Activated CD8-positive, alpha-beta memory T cell treated with anti-CD3 and anti-CD28 coated beads for 1 hour (primary cell): ENCODE measurements at places on chromosomes 4 and X.

DNA sequence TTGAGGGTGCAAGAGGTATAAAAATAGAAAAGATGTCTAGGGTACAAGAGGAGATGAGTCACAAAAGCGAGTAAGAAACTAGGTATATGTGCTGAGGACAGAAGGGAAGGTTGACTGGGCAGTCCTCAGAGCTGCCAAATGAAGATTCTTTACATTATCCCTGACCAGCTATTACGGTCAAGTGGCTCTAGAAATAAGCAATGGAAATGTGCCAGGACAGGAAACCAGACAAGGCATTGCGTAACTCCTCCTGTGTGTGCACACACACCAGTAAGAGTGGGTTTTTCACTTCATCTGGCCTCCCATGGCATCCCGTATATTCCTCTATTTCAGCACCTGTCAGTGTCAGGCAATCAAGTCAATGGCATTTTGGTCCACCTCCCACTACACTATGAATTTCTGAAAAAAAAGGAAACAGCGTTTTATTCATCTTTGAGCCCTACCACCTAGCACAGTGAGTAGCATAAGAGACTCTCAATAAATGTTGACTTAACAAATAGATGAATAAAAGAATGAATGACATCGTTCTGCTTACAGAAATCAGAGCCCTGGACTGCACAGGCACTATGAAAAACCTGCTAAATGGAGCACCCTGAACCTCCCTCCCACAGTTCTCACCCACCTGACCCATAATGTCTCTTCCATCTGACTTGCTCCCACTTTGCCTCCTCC, 62.6 kb upstream of the KLF3 start:
- no peak for DNase-seq

- no peak for DNase-seq
Observed at GRCh38 chr4:166827167-166827566, 407.1 kb downstream of the SPOCK3 start.

- DNase-seq, result no peak
Observed at GRCh38 chr4:159283696-159284095, 180.8 kb downstream of the RAPGEF2 start.

- no peak for DNase-seq
Observed at GRCh38 chr4:23904639-23905071, 14.8 kb upstream of the PPARGC1A start.

DNA sequence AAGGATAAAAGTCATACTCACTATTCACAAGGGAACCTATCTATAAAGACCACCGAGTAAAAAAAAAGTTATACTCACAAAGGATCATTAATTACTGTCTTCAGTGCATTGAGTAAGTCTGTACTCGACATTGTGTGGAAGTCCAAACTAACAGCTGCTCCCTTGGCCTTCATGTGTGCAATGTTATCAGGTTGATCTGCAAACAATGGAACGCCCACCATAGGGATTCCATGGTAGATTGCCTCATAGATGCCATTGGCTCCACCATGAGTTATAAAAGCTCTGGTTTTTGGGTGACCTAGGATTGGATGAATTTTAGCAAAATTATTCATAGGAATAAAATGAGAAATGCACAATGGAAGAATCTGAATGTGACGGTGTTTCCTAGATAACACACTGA, 10.6 kb downstream of the UGT2B4 start:
- DNase-seq, result no peak

DNA sequence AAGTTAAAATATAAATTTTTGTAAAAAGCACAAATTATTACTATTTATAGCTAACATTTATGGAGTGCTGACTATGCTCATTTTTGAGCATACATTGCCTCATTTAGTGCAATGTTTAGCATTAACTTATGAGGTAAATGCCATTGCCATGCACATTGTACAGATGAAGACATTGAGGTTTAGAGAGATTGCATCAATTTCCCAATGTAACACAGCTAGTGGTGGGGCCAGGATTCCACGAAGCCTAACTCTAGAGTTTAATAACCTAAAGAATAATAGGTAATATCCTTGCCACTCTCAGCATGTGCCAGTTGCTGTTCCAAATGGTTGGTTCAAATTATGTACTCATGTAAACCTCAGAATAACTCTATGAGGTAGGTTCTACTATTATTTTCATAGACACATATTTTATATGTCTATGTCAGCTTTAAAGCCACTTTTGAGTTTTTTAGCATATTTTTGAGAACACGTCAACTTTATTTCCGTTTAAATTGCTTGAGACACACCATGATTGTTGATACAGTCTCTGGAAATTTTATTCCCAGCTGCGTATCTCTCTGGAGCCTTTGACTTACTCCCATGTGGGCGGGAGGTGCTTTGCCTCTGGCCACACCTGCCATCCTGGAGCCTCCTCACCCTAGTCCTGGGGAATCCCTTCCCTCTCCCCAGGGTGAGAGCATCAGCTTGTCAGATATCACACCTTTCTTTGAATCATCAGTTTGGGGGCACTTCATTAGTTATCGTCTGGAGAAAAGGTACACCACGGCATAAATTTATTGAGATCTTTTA, 10.8 kb upstream of the ADH1A start:
- no peak for DNase-seq

DNA sequence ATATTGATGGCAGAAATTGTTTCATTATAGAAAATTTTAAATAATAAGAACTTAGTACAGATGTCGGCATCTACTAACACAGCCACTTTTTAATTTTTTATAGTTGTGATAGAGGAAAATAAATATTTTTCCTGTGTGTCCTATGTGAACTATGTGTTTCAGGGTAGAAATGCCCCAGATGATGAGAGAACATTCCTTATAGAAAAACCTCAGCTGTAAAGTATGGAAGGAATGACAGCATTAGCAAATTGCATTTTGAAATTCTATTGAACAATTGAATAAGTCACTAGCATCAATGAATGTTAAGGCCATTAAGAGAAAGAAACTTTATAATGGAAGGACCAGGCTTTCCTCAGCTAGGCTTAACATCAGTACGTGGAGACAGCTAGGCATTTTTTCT, 149.2 kb downstream of the CFAP299 start:
- no peak for DNase-seq

DNA sequence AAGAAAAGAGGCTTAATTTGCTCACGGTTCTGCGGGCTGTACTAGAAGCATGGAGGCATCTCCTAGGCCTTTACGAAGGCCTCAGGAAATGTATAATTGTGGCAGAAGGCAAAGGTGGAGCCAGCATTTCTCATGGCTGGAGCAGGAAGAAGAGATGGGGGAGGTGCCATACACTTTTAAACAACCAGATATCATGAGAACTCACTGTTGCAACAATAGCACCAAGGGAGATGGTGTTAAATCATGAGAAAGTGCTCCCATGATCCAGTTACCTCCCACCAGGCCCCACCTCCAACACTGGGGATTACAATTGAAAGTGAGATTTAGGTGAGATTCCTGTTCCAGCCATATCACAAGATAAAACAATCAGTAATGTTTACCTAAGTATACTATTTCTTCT, 45.5 kb downstream of the MTHFD2L start:
- DNase-seq, result no peak

GRCh38 chr4:2261110-2261852, 628 bp downstream of the MXD4 start:
- DNase-seq, result peak; percentile 40

DNA sequence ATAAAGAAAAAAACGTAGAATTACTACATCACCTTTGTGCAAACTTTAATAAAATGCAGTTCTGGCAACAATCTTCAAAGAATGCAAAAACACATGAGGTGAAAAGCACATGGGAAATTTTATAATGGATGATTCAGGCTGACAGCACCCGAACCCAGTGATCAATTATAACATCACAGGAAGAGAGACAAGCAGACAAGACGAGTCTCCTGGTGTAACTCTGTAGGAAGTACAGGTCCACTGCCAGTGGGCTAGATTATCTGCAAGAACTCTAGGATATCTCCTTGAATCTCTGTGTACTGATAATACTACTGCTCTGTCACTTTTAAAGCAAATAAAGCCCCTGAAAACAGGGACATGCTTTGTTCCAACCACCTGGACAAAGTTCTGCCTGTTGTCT, 58.9 kb upstream of the NXF3 start:
- DNase-seq, result no peak

DNA sequence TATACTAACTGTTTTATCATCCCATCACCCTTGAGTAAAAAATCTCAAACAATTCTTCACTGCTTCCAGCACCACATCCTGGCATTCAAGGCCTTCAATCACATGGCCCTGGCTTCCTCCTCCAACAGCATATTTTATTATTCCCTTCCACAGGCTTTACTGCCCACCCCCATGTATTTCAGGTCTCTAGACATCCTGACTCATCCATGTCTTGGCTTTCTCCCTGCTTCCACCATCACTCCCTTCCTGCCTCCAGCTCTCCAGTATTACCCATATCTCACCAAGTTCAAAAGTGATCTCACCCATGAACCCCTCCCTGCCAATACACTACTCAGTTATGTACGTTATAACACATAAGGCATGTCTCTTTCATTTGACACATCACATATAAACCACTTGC, 34.7 kb upstream of the PLAC1 start:
- no peak for DNase-seq

DNA sequence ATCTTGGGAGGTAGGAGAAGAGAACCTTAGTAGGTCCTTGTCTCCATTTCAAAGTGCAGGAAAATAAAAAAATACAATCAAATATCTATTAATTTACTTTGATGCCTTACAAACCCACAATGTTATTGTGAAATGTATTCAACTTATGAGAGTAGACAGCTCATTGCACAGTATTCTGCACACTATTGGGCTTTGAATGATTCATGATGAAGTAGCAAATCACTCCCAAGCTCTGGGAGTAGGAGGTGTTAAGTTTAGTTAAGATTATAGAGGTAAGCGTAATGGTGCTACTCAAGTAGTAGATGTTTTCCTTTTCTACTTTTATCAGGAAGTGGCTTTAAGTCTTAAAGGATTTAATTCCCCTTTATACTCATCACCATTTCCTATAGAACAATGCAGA, 32.8 kb upstream of the TMPRSS11A start:
- DNase-seq, result no peak

DNA sequence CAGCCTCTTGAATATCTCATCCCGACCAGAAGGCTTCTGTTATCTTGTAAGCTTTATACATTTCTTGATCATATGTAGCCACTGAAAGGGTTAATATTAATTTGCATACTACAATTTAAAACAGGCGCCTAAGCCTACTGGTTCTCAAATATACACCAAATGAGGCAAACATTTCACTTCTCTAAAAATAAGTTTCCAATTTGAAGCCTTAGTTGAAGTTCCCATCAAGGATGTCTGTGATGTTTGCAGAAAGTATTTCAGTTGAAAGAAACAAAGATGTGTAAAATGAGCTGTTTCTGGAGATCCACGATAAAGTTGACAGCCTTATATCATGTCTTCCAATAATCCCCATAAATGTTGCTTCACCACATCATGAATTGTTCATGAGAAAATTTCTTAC, 70.6 kb downstream of the KIT start:
- DNase-seq, result no peak

DNA sequence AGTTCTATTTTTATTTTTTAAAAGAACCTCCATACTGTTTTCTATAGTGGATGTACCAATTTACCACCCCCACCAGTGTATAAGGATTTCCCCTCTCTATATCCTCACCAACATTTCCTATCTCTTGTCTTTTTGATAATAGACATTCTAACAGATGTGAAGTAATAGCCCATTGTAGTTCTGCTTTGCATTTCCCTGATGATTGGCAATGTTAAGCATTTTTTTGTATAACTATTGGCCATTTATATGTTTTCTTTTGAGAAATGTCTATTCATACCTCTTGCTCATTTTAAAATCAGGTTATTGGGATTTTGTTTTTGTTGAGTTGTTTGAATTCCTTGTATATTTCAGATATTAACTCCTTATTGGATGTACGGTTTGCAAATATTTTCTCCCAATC, 251.1 kb upstream of the HTR2C start:
- no peak for DNase-seq

DNA sequence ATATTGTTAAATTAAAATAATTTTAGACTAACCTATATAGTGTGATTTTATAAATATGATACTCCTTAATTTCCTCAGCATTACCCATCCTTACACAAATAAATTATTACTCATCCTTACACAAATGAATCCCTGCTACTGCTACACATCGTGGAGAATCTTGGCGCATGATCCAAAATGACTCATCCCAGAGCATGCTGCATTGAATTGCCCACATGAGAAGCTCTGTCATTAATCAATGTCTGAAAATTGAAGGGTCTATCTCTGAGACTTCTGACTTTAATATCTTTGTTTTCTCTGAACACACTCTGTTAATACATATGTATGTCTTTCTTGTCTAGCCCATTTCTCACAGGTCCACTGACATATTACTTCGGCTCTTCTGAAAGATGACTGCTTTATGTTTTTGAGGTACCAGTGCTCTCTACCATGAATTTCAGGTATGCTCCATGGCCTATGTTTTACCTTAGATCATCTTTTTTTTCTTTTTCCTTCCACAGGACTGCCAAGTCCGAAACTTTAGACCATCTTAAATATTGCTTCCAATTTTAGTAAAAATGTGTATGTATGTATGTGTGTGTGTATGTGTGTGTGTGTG, 15.7 kb upstream of the DUSP21 start:
- no peak for DNase-seq

- DNase-seq, result no peak
Observed at GRCh38 chrX:22320236-22320873, 47.6 kb downstream of the CBLL2 start.

DNA sequence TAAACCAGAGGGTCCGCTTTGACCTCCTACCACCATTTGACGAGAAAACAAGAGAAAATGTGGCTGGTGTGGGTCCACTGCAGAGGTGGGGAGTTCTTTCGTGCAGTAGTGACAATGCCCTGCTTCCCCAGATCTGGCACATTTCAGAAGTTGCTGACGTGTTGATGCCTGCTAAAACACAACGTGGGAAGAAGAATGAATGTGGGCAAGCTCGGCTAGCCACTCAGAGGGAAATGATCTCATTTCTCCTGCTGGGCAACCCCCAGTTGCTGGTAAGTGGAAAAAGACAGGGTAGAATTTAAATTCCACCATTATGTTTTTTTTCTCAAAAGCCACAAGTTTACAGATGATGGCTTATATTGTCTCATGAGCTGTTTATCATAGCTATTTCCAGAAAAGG, 77.9 kb downstream of the LUZP4 start:
- DNase-seq, result no peak

DNA sequence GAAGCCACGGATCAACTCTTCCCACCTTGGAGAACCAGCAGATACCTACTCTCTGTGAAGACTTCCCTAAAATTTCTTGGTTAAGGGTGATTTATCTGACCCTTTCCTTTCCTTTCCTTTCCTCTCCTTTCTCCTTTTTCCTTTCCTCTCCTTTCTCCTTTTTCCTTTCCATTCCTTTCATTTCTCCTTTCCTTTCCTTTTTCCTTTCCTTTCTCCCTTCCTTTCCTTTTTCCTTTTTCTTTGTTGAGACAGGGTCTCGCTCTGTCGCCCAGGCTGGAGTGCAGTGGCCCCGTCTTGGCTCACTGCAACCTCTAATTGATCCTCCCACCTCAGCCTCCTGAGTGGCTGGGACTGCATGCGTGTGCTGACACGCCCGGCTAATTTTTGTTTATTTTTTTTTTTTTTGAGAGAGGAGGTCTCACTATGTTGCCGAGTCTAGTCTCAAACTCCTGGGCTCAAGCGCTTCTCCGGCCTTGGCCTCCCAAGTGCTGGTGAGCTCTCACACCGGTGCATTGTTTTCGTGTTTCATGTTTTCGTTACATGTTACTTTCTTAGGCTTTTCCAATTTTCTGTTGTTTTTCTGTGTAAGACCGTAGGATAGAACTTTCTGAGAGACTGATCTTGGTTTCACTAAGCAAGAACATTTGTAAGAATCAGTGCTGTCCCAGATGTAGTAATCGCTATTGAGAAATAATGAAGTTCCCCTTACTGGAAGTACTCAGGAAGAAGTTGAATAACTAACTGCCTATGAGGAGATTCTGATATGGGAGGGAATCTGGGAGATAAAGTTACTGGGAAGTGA, 2.0 kb downstream of the TMEM165 start:
- no peak for DNase-seq
